ENCODE measurements at places on chromosomes 16 and 17.

GRCh38 chr17:74786431-74787055 is 10.4 kb upstream of the NAT9 start:
- DNase-seq = no peak

DNA sequence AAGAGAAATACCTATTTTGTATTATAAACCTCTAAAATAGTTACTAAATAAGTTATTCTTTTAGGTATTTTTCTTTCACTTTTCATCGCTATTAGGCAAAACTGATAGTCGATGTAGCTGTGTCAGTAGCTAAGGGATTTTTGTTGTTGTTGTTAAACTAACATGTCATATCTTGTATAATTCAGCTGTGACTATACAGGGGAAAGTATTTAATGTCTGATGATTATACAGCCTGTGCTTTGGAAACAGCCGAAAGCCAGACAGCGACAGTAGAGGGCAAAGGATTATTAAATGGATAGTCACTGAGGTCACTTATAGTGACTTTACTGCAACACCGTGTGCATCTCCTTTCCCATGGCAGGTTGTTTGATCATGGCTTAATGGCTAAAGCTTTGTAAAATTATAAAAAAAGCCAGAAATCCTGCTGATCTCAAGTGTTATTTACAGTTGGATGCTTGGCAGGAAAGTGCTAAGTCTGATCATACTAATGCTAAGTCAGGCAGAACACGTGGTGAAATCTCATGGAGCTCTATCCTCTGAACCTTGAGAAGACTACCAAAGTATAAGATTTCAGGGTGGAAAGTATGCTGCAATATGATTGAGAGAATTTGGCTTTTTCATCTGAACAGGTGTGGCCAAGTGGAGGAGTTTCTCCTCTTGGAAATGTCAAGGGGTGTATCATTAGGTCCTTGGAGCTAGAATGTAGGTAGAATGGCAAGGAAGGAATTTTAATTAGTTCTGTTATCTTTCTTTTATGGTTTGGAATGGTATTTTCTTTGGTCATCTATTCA is 88.4 kb downstream of the FTO start:
- DNase-seq = no peak

DNA sequence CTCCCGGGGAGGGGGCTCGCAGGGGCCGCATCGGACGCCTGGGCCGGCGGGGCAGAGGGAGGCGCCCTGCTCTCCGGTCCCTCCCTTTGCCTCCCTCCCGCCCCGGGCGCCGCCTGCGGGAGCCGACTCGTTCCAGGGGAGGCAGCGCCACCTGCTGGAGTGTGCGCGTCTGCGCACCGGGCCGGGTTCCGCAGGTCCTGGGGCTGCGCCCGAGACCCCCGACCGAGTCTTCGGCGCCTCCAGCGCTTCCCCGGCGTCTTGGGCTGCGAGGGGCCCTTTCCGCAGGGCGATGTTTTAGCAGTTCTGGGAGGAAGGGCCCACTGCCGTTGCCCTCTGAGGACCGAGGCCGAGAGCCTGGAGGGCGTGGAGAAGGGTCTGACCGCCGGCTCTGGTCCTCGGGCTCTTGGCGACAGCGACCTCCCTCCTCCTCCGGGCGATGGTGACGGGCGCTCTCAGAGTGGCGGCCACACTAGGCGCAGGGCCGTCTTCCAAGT is 106.3 kb downstream of the SEC14L1 start:
- peak; percentile 83 for DNase-seq

DNA sequence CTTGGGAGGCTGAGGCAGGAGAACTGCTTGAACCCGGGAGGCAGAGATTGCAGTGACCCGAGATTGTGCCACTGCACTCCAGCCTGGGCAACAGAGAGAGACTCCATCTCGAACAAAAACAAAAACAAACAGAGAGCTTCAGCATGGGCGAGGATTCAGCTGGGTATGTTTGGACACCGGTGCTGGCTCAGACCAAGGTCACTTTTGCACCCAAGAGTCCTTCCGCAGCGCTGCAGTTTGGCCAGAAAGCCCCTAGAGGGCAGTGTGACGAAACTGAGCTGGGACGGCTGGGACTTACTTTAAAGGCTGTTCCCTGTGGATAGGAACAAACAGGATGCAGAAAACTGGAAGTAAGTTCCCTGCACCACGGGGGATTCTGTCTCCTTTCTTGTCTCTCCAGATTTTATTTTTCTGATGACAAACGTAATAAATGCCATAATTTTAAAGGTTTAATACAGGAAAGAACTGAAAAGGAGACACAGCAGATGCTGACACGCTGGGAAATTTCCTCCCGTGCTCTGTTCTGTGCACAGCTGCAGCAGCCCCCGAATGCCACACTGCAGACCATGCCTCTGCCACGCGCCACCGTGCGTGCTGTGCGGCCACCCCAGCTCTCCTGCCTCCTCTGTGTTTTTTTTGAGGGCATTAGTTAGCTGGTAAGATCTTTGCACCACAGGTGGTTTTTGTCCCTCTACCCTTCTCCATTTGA is 25.2 kb upstream of the USP36 start:
- peak; percentile 50 for DNase-seq

- DNase-seq = no peak
These were observed 3.3 kb downstream of the DUS1L start for GRCh38 chr17:82062076-82062983.

- no peak for DNase-seq
These were observed 42.8 kb downstream of the SRCIN1 start for GRCh38 chr17:38562903-38563302.

DNA sequence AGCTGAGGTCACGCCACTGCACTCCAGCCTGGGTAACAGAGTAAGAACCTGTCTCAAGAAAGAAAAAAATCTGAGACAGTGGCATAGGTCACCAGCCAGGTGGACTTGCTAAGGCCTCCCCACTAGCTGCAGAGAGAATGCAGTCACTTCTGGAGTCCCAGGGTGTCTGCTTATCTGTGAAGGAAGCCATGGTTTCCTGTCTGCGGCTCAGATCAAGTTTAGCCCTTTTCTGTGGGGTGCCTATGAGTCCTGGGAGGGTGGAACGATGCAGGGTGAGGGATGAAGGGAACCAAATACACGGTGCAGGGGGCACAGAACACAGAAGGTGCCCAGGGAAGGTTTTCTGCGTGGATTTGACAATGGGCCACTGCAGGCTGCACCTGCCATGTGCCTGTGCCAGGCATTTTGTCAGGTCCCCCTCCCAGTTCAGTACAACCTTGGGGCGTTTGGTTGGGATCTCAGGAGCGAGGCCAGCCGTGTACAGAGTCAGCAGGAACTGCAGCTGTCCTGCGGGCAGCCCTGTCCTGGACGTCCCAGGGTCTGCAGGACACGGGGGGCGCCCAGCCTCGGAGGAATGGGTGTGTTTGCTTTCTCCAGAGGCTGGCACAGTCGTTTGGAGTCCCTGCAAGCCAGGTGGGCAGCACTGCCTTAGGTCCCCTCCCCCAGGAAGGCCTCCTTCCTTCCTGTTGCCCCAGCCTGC is 41.8 kb downstream of the RAB11FIP4 start:
- DNase-seq = no peak

DNA sequence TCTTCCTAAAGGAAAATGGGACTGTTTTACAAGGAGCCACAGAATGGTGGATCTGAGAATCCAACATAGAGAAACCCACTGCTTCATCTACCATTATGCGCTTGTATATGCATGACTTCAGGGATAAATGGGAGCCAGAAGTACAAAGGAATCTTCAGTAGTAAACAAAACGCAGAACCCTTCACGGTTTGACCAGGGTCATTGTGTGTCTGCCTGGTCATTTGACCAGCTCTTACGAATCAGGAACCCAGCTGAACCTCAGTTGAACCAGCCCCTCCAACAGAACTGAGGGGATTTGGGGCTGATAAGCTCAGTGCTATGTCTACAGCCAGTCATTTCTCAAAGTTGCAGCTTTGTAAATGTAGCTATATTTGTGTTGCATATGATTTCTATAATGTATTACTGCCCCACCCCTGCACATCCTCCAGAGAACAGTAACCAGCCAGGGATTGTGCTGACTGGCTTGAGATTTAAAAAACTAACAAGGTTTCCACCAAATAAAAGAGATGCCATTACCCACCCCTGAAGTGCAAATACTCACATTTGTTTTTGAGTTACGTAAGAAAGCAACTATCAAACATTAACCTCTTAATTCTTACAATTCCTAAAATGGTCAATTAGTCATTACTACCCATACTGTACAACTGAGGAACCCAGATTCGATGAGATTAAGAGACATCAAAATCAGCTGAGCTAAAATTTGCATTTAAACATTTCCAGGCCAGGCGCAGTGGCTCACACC is 6.3 kb downstream of the CMTM4 start:
- no peak for DNase-seq

DNA sequence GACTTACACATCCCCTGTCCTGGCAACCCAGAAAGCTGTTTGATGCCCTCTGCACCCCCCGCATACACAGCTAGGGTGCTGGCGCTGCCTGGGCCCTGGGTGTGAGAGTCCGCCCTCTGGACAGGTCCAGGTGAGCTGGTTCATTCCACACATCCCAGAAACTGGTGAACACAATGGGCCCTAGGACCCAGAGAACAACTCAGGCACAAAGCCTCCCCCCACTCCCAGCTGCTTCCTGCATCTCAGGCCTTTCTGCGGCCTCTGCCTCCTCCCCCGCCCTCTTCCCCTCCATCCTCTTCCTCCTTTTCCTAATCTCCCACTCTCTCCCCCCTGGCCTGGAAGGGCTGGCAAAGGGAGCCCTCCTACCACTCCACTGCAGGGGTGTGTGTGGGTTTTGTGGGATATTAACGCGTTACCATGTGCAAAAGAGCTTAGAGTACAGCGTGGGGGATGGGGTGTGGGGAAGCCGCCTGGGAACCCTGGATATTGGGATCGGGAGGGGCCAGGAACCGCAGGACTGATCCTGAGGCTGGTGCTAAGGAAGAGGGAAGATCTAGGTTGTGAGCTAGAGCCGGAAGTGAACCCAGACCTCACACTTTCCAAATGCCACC is 1.6 kb upstream of the PPP1R9B start:
- DNase-seq = no peak

GRCh38 chr17:29640413-29640812 is 17.7 kb upstream of the CORO6 start:
- DNase-seq = no peak

DNA sequence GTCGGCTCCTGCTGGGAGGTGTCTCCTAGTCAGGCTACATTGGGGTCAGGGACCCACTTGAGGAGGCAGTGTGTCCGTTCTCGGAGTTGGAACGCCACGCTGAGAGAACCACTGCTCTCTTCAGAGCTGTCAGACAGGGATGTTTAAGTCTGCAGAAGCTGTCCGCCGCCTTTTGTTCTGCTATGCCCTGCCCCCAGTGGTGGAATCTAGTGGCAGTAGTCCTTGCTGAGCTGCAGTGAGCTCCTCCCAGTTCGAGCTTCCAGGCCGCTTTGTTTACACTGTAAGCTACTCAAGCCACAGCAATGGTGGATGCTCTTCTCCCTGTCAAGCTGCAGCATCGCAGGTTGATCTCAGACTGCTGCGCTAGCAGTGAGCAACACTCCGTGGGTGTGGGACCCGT is 36.0 kb downstream of the ITFG1 start:
- DNase-seq = no peak

DNA sequence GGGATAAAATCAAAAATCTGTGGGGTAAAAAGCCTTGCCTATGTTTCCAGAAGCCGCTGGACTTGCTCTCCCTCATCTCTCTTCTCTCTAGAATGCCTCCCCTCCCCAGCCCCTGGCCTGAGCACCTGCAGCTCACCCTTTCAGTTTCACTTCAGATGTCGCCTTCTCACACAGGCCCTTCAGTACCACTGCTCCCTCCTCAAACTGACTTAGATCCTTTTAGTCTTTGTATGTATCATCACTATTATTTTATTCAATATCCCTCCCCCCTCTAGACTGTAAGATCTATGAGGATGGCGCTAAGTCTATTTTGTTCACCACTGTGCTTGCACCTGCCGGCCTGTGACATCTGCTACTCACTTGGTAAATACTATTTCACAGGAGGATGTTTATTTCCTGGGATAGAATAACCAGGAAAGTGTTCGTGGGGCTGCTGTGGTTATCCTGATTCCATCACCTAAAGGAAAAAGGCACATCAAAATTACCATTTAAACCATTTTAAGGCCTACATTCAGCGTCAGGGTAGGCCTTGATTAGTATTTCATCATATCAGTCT is 122.3 kb downstream of the MRTFB start:
- DNase-seq = no peak

DNA sequence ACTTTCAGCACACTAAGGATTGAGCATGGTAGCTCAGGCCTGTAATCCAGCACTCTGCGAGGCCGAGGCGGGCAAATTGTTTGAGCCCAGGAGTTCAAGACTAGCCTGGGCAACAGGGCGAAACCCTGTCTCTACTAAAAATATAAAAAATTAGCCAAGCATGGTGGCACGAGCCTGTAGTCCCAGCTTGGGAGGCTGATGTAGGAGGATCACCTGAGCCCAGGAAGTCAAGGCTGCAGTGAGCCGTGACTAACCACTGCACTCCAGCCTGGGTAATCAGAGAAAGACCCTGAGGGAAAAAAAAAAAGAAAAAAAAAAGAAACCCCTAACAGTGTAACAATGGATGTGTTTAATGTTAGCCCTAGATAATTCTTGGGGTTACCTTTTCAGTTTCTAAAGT is 24.0 kb downstream of the PARN start:
- no peak for DNase-seq

- no peak for DNase-seq
These were observed 75.1 kb downstream of the METRNL start for GRCh38 chr17:83154311-83155127.

DNA sequence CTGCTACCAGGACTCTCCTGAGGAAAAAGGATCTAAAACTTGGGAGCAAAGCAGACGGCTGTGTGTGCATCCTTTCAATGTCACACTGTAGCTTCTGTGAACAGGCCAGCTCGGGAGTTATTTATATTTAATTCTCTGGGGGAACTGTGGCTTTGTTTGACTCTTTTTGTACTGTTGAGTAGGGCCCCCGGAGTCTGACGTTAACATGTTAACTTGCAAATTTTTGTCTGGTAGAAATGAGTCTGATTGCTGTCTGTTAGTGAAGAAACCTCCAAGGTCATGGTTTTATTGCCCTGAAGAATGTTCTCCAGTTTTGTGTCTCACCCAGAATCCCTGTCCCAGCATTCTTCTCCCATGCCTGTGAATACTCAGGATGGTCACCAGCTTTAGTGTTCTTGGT is 14.2 kb upstream of the KCNG4 start:
- DNase-seq = no peak

GRCh38 chr17:77098884-77099545 is 41.8 kb upstream of the SEC14L1 start:
- no peak for DNase-seq

DNA sequence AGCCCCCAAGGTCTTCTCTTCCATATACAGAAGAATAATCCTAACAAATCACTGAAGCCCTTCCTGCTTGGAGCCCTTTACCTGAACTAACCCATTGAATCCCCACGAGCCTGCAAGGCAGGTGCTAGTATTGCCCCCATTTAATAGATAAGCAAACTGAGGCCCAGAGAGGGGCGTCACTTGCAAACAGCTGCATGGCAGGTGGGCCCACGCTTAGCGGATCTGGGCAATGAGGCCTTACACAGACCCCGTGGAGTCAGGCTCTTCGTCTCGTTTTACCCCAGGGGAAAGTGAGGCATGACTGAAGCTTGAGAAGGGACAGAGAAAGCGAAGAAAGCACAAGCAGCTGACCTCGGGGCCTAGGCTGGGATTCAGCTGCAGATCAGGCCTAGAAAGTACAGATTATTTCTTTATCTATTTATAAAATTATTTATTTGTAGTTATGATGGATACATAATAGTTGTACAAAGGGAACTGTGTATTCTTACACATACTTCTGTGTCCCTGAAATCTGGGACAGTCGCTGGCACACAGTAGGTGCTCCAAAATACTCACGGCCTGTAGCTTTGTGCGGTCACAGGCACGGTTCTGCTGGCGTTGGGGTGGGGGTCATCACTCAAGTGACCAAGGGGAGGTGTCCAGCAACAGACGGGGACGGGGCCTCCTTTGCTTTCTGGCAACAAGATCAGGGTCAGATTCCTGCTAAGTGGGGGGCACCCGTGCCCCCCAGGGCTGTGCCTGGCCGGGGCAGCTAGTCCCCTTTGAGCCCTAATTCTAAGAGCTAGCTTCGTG is 223.2 kb upstream of the GSE1 start:
- DNase-seq = no peak

Measured in activated T-cell treated with anti-CD3 and anti-CD28 coated beads for 48 hours (primary cell).